ENCODE measurements at places on chromosomes 7 and 10. TPM values are rescaled to one million over a fixed set of nuclear protein-coding genes. Genes with fewer than 3 reads are reported as not detected.
A peak's percentile ranks its signal among the peaks of the same experiment; 100 is the strongest.

The FOXI2 gene
- polyA plus RNA-seq: not detected

DNA sequence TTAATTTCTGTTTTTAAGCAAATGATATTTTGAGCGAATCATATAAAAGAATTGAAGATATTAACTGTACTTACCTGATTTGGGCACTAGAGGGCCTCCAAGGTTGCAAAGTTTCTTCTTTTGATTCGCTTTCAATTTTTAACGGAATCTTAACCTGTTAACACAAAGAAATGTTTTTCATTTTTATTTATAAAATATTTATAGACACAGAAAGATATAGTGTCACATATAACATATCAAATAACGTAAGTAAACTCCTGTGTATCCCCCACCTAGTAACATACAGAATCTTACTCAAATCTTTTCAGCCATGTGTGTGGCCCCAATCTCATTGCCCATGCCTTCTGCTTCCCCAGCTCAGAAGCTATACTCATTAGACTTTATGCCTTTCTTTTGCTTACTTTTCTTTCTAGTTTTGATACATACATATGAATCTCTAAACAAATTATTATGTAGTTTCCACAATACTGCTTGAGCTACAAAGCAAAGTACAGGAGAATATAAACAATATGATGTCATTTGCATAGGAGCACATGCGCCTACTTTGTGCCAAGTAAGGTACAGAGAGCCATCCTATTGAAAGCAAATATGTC lies 49.5 kb upstream of the ZPBP start:
- no peak overlapping the region for H3K4me3 ChIP-seq
- H3K4me1 ChIP-seq: no peaks in the 10 kb centered on the region
- H3K27ac ChIP-seq: no peak overlapping the region
- H3K27me3 ChIP-seq: no peaks in the 10 kb centered on the region

GRCh38 chr10:13716081-13717071 lies 129.6 kb downstream of the PRPF18 start:
- no peak overlapping the region for H3K27ac ChIP-seq
- H3K4me1 ChIP-seq: peaks cover 37% of the 10 kb centered on the region
- no peak overlapping the region for H3K4me3 ChIP-seq
- DNase-seq: no peak
- H3K36me3 ChIP-seq: no peaks in the 10 kb centered on the region

The ATG9B gene
- polyA plus RNA-seq: 0.12 TPM

DNA sequence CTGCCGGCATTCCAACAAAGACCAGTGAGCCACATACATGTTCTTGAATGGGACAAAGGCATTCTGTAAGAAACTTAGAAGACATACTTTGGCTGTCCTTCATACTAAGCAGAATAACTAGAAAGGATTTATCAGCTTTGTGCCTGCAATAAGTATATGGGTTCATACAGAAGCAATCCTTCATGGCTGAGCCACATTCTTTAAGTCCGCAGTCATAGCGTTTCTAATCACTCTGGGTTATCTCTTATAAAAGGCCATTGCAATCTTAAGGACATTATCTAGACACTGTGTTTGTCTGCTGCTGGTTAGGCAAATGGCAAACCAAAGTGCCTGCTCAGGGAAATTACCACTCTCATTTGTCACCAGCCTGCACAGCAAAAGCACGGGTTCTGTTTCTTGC lies 488.4 kb downstream of the ACTR3B start:
- no peak overlapping the region for H3K27ac ChIP-seq
- no peak overlapping the region for H3K4me3 ChIP-seq
- no peaks in the 10 kb centered on the region for H3K36me3 ChIP-seq
- H3K27me3 ChIP-seq: no peaks in the 10 kb centered on the region
- DNase-seq: no peak

- no peaks in the 10 kb centered on the region for H3K36me3 ChIP-seq
- H3K4me1 ChIP-seq: no peaks in the 10 kb centered on the region
- no peak overlapping the region for H3K27ac ChIP-seq
- no peak for DNase-seq
Measured at GRCh38 chr7:131720703-131721102, 164.3 kb upstream of the PODXL start.

DNA sequence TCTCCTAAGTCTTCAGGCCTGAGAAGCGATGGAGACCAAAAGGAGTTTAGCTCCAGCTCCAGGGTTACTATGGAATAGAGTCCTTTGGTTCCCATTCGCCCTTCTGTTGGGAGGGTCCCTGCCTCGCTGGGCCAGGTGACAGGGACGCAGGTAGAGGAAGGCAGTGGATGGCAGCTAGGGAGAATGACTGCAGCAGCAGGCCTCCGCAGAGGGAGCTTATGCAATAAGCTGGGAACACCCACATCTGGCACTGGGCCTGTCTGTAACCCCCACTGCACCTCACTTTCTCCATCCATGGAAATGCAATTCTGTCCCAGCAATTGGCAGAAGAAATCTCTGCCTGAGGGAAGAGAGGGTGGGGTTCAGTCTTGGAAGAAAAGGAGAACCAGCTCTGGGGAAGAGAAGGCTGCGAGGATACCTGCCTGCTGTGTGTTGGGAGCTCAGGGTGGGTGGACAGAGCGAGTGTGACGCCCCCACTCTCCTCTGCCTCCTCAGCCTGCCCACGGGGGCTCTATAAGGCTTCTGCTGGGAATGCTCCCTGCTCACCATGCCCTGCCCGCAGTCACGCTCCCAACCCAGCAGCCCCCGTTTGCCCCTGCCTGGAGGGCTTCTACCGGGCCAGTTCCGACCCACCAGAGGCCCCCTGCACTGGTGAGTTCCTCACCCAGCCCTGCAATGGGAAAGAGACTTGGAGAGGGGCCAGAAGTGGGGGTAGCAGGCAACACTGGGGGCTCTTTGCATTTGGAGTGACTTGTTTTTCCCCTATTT lies 10.3 kb downstream of the EPHB6 start:
- no peaks in the 10 kb centered on the region for H3K4me1 ChIP-seq
- no peaks in the 10 kb centered on the region for H3K36me3 ChIP-seq
- DNase-seq: no peak
- H3K27ac ChIP-seq: no peak overlapping the region

- H3K4me3 ChIP-seq: no peak overlapping the region
- no peak overlapping the region for H3K27ac ChIP-seq
- H3K27me3 ChIP-seq: no peaks in the 10 kb centered on the region
- H3K4me1 ChIP-seq: no peaks in the 10 kb centered on the region
- H3K36me3 ChIP-seq: peaks cover under 1% of the 10 kb centered on the region
- no peak for DNase-seq
Measured at GRCh38 chr10:94316560-94316959, 46.2 kb downstream of the NOC3L start.

- DNase-seq: no peak
- no peaks in the 10 kb centered on the region for H3K36me3 ChIP-seq
- H3K27me3 ChIP-seq: no peaks in the 10 kb centered on the region
- H3K27ac ChIP-seq: no peak overlapping the region
Measured at GRCh38 chr7:19991936-19992335, 218.5 kb upstream of the TMEM196 start.

The GHITM gene
- polyA plus RNA-seq: 214 TPM

DNA sequence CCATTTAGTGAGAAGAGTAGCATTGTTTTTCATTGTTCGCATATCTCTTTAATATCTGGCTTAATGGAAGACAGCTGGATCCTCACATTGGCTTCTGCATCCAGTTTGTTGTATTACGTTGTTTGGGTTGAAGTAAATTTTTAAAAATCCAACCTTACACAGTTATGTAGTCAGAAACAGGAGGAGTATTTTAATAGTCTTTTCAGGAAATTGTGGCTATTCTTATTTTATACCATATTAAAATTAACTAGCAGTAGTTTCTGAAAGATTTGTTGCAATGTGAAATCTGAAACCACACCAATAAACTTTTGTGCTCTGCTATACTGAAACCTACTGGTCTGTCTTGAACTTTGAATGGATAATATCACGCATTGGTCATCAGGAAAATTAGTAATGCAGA lies 27.9 kb downstream of the MYPN start:
- H3K4me1 ChIP-seq: peaks cover 15% of the 10 kb centered on the region
- DNase-seq: no peak
- H3K36me3 ChIP-seq: no peaks in the 10 kb centered on the region
- H3K4me3 ChIP-seq: no peak overlapping the region
- no peaks in the 10 kb centered on the region for H3K27me3 ChIP-seq

The SOSTDC1 gene
- 0.31 TPM for polyA plus RNA-seq

DNA sequence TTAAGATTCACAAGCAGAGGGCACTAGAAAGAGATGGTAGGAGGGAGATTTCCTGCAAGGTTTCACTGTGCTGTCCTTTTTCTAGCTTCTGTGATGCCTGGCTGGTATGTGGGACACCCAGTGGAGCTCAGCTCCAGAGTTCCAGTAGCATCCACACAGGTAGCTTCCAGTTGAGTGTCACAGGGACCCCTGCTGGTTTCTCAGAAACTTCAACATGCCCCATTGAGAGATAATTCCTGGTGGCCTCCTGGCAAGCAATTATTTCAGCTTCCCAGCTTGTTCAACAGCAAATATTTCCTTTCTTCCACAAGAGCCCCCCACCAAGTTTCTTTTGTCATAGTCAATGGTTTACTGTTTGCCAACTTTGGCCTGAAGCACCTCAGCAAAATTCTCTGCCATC lies 858.7 kb downstream of the REEP3 start:
- DNase-seq: no peak
- no peak overlapping the region for H3K27ac ChIP-seq
- no peak overlapping the region for H3K4me3 ChIP-seq
- no peaks in the 10 kb centered on the region for H3K36me3 ChIP-seq

The GDI2 gene
- 155 TPM for polyA plus RNA-seq

DNA sequence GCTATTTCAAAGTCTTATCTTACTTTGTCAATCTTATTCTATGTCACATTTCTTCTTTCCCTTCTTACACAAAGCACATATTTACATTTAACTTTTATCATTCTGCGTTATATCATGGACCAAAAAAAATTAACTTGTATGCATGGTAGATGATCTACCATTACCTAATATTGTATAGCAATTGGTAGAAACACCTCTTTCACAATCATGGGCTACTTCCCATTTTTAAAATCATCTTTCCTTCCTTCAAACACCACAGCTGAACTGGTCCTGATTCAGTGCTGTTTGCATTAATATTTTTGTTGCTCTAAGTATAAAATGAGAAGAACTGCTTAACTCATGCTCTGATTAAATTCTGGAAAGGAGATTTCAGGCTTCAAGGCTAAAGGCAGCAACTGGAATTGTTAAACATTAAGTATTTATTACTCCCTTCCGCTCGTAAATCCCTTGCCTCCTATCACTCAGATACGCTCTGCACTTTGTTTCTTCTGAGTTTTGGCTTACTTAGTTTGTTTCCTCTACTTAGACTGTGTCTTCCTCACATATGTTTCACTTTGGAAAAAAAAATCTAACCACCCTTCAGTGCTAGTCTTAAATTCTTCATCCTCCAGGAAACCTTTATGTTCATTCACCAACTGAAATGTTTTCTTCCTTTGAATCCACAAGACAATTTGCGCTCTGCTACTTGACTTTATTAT lies 901.4 kb downstream of the PCDH15 start:
- no peaks in the 10 kb centered on the region for H3K36me3 ChIP-seq
- H3K4me3 ChIP-seq: no peak overlapping the region
- H3K27me3 ChIP-seq: no peaks in the 10 kb centered on the region
- peaks cover 15% of the 10 kb centered on the region for H3K4me1 ChIP-seq
- no peak overlapping the region for H3K27ac ChIP-seq

- H3K36me3 ChIP-seq: no peaks in the 10 kb centered on the region
- H3K27ac ChIP-seq: no peak overlapping the region
- H3K4me3 ChIP-seq: no peak overlapping the region
- H3K27me3 ChIP-seq: no peaks in the 10 kb centered on the region
Measured at GRCh38 chr10:31383810-31384588, 65.0 kb downstream of the ZEB1 start.

- peaks cover 5% of the 10 kb centered on the region for H3K4me1 ChIP-seq
- no peak for DNase-seq
Measured at GRCh38 chr10:17455015-17455520, 673 bp upstream of the ST8SIA6 start.

- DNase-seq: no peak
- H3K36me3 ChIP-seq: no peaks in the 10 kb centered on the region
- H3K27me3 ChIP-seq: no peaks in the 10 kb centered on the region
- H3K4me1 ChIP-seq: no peaks in the 10 kb centered on the region
- no peak overlapping the region for H3K27ac ChIP-seq
- H3K4me3 ChIP-seq: no peak overlapping the region
Measured at GRCh38 chr7:94577357-94577756, 67.7 kb downstream of the CASD1 start.

DNA sequence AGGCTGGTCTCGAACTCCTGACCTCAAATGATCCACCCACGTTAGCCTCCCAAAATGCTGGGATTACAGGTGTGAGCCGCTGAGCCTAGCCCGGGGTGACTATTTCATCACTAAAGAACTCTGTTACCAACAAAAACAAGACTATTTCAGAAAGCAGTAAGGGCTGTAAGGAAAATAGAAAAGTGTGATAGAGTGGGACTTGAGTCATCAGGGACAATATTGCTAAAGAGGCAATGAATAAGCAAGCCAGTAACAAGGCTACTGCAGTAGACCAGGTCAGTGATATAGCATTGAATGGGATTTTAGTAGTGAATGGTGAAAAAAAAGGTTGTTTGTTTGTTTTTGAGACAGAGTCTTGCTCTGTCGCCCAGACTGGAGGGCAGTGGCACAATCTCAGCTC lies 51.7 kb downstream of the SVOPL start:
- no peaks in the 10 kb centered on the region for H3K27me3 ChIP-seq
- H3K27ac ChIP-seq: no peak overlapping the region
- DNase-seq: no peak
- no peak overlapping the region for H3K4me3 ChIP-seq
- no peaks in the 10 kb centered on the region for H3K36me3 ChIP-seq
- no peaks in the 10 kb centered on the region for H3K4me1 ChIP-seq

GRCh38 chr7:143901668-143902331 lies at the start of gene TCAF1:
TCAF1 (minus strand) TSS chr7:143902176; CDS start chr7:143876608, 25,568 bp downstream.
- H3K36me3 ChIP-seq: no peaks in the 10 kb centered on the region
- peaks cover 15% of the 10 kb centered on the region for H3K4me1 ChIP-seq
- H3K27me3 ChIP-seq: no peaks in the 10 kb centered on the region
- peak within 1 kb of the TSS; percentile 67 for H3K4me3 ChIP-seq
- H3K27ac ChIP-seq: peak within 1 kb of the TSS; percentile 85

GRCh38 chr7:92766461-92767003 lies 69.8 kb downstream of the CDK6 start:
- no peaks in the 10 kb centered on the region for H3K27me3 ChIP-seq
- no peak overlapping the region for H3K4me3 ChIP-seq
- H3K4me1 ChIP-seq: peaks cover 64% of the 10 kb centered on the region
- no peak for DNase-seq

The CH25H gene
- not detected for polyA plus RNA-seq

- H3K36me3 ChIP-seq: peaks cover 4% of the 10 kb centered on the region
- DNase-seq: no peak
- H3K4me1 ChIP-seq: no peaks in the 10 kb centered on the region
- no peak overlapping the region for H3K27ac ChIP-seq
- no peaks in the 10 kb centered on the region for H3K27me3 ChIP-seq
Measured at GRCh38 chr7:129041142-129042085, 13.5 kb downstream of the TNPO3 start.

- no peaks in the 10 kb centered on the region for H3K36me3 ChIP-seq
- no peak overlapping the region for H3K27ac ChIP-seq
- no peaks in the 10 kb centered on the region for H3K27me3 ChIP-seq
Measured at GRCh38 chr7:27640884-27641574, 21.7 kb downstream of the HIBADH start.
